ENCODE measurements at places on chromosomes 11 and 22.

GRCh38 chr22:50202130-50202666 is 1.4 kb downstream of the SELENOO start:
- DNase-seq: no peak

DNA sequence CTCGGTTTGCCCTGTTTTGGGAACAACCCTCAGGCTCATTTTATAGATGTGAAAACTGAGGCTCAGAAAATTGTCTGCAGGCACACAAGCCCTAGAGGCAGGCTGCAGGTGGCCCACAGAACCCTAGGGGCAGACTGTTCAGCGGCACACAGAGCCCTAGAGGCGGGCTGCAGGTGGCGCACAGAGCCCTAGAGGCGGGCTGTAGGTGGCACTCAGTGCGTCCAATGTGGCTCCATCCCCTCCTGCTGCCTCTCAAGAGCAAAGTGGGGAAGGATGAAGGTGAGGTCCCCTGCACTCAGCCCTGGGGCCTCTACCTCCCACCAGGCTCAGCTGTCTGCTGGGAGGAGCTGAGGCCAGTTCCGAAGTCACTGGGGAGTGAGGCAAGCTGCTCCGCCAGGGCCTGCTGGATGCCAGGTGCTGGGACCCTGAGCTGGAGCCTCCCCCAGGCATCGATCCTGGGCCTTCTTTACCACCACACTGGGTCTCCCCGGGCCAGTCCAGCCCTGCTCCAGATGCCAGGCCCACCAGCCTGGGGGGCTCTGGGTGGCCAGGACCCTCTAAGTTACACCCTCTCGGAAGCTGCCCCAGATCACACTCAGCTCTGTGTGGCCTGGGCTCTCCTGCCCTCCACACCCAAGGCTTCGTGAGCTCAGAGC is 2.3 kb downstream of the ACY3 start:
- DNase-seq: peak; percentile 66

GRCh38 chr22:39148727-39149535 is 3.5 kb downstream of the CBX7 start:
- DNase-seq: peak; percentile 64

DNA sequence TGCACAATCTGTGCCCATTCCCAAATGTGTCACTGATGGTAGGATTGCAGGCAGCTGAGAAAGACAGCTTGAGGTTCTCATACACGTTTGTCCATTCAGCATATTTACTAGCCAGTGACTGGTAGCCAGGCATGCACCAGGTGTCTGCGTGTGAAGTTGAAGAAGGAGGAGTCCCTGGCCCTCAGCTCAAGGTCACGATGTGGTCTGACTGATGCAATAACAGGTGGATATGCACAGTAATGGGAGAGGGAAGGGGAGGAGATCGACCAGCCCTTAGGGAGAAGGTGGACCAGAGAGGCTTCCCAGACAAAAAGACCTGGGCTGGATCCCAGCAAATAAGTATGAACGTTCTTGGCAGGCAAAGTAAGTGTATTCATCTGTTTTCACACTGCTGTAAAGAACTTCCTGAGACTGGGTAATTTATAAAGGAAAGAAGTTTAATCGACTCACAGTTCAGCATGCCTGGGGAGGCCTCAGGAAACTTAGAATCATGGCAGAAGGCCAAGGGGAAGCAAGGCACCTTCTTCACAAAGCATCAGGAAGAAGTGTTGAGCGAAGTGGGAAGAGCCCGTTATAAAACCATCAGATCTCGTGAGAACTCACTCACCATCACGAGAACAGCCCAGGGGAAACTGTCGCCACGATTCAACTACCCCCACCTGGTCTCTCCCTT is 96.0 kb downstream of the MN1 start:
- DNase-seq: no peak

DNA sequence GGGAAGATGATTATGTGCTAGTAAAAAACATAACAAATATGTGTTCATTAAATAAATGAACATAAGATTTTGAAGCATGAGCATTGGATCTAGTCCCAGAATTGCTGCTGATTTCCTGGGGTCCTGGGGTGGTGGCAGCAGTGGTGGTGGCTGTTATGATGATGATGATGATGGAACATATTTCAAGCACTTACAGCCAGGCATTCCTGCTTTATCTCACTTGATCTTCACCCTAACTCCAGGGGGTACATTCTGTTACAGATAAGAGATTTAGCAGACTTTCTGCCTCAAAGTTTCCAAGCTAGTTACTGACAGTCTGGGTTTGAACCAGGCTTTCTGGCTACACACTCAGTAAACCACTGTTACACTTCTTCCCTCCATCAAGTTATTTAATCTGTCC is 5.2 kb downstream of the TRAPPC4 start:
- DNase-seq: no peak

DNA sequence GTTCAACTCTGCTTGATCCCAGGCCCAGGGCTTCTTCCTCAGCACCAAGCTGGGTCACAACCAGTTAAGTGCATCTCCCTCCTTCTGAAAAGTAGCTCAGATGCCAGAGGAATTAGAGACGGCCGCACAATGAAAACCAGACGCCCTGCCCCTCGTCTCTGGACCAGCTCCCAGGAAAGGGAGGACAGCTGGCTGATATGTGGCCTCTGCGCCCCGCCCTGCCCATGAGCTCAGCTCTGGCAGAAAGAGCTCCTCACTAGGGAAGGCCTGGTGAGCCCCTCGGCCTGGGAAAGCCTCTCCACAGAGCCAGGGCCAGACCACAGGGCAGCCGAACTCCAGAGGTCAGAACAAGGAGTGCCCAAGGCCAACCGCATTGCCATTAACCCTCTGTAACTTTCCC is 18.1 kb upstream of the SCGB1A1 start:
- DNase-seq: no peak

DNA sequence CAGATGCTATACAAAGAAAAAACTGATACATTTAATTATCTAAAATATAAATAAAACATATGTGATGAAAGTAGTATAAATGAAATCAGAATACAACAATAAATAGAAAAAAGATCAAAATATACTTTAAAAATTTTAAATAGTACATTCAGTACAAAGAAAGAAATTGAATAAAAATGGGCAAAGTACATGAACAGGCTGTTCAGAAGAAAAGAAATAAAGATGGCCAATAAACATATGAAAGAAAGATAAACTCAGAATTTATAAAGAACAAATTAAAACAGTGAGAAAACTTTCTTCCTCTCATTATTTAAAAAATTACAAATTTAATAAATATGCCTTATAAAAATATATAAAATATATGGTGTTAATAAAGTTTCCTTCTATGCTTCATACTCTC is 50.5 kb upstream of the AMOTL1 start:
- no peak for DNase-seq

- no peak for DNase-seq
Observed at GRCh38 chr11:70678931-70679900, 280.9 kb downstream of the CTTN start.

GRCh38 chr22:29122041-29122440 is 49.2 kb downstream of the KREMEN1 start:
- DNase-seq: no peak

GRCh38 chr22:48897645-48898370 is 929.9 kb downstream of the BRD1 start:
- DNase-seq: no peak

GRCh38 chr22:50287731-50288130 is 17.6 kb upstream of the MAPK11 start:
- no peak for DNase-seq

- no peak for DNase-seq
Observed at GRCh38 chr22:35540595-35541253, at the start of gene RASD2. TSS of gene RASD2 (plus strand) at chr22:35540831. CDS start at chr22:35546810, 5,979 bp downstream.

DNA sequence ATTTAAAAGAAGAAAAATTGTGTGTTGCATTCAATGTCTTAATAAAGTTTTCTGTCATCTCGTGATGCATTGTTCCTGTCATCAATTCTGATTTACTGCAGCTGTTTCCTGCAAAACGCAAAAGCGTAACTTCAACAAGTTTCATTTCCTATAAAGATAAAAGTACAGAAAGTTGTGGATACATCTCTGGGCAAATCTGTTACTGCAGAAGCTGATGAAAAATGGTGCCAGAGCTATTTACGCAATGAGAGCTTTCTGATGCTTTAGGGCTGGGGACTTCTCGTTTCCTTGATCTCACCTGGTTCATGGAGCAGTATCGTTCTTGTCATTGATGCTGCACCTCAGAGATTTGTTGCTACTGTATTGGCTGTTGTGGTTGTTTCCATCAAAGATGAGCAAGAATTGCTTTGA is 15.5 kb upstream of the MS4A12 start:
- no peak for DNase-seq

DNA sequence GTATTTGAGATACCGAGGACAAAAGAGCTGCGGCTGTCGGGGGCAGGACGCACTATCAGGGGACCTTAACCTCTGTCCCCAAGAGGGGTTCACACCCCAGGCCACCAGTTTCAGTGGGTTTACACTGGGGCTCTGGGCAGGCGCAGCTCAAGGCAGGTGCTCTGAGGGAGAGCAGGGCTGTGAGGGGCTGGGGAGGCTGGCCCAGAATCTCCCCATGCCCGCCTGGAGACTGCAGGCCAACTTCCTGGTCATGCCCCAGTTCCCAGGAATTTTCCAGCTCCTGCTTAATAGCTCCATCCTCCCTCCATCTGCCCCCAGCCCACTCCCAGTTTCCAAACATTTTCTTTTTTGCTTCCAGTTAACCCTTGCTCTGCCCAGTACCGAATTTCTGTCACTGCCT is 7.6 kb upstream of the PGA3 start:
- DNase-seq: no peak

GRCh38 chr22:46296257-46297150 is at the start of gene GTSE1:
TSS of gene GTSE1 (plus strand) at chr22:46296870. CDS start at chr22:46297401, 531 bp downstream.
- DNase-seq: peak; percentile 98

DNA sequence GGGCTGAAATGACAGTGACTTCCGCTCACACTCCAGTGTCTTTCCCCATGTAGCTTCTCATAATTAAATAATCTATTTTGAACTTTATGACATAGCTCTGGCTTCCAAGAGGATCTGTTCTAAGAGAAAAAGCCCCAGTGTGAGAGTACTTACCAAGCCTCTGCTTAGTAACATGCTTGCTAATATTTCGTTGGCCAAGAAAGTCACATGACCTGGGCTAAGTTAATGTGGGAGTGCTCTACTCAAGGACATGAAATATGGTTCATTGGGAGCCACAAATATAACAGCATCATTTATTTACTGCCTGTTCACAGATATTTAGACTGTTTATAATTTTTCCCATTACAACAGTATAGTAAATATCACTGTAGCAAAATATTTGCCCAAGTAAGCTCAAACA is 42.5 kb downstream of the CCDC73 start:
- DNase-seq: no peak
